Endothelial cell (in vitro differentiated cells): ENCODE measurements at places on chromosomes 16 and 17. TPM values are rescaled to one million over a fixed set of nuclear protein-coding genes. Genes with fewer than 3 reads are reported as not detected.

DNA sequence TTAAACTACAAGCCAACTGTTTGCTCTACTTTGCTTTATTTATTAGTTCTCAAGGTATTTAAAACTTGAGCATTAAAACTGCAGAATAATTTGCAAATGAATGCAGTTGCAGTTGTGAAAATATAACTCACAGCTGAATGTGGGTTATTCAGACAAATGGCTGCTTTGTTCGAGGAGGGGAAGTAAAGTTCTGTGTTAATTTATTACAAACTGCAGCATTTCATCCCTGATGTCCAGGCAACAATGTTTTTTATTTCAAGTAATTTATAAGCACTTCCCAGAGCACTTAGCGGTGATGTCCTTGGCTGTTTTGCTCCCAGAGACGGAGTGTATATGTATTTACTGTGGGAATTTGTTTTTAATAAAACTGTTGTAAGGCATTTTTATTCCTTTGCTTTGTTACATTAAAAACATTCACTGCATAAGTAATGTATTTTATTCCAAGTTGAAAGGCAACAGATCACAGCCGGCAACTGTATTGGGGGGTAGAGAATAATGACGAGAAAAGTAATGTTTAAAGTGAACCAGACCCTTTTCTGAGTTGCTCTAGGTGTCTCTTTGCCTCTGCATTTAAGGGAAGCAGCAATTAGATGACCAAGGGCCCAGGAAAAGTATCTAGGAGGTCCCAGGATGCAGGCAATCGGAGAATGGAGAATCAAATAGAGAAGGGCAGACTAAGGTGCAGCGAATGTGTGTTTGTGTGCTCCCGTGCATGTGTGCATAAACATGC lies 291.2 kb upstream of the SALL1 start:
- no peak for DNase-seq

The ZACN gene
- not detected for total RNA-seq

- peak; percentile 12 for DNase-seq
Measured at GRCh38 chr17:30969989-30970830, 629 bp upstream of the RNF135 start.

GRCh38 chr17:3907483-3908216 lies 8.6 kb downstream of the P2RX1 start:
- DNase-seq, result no peak
